ENCODE measurements at places on chromosomes 12 and 14.
A peak's percentile ranks its signal among the peaks of the same experiment; 100 is the strongest.

- no peak for DNase-seq
Observed at GRCh38 chr12:117352206-117352605, 9.2 kb downstream of the NOS1 start.

DNA sequence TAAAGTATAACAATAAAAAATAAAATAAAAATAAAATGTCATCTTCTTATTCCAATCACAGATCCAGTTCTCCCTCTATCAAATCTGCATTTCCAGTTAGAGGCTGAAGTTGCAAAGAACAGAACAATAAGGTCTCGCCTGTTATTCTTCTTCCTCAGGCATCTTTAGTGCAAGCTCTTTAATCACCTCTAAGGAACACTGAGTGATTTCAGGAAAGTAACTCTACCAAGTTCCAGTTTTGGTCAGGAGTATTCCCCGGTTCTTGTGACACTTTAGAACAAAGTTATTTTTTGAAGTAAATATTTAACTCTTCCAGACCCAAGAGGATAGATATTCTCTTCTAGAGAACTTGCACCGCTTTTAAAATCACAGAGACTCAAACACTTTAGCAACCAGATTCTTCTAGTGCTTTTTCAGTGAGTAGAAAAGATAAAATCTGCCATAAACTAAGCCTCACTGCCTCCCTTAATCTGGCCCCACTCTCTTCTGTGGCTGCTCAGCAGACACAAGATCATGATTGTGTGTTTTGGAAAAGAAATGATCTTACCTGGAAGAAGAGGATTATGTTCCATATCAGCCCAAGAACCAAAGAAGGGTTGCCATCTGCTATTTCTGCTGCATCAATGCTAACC lies 57.9 kb upstream of the DICER1 start:
- DNase-seq, result no peak

GRCh38 chr12:132276827-132277373 lies 52.5 kb downstream of the GALNT9 start:
- no peak for DNase-seq

GRCh38 chr12:105158876-105159275 lies 51.3 kb downstream of the WASHC4 start:
- DNase-seq, result no peak

GRCh38 chr14:104938436-104938835 lies 13.8 kb downstream of the PLD4 start:
- DNase-seq, result no peak

- no peak for DNase-seq
Observed at GRCh38 chr14:67393689-67394088, 18.3 kb downstream of the PLEK2 start.

GRCh38 chr12:11321980-11322379 lies 11.7 kb upstream of the PRB4 start:
- no peak for DNase-seq

- DNase-seq, result no peak
Observed at GRCh38 chr12:65756956-65757511, 67.2 kb upstream of the HMGA2 start.

DNA sequence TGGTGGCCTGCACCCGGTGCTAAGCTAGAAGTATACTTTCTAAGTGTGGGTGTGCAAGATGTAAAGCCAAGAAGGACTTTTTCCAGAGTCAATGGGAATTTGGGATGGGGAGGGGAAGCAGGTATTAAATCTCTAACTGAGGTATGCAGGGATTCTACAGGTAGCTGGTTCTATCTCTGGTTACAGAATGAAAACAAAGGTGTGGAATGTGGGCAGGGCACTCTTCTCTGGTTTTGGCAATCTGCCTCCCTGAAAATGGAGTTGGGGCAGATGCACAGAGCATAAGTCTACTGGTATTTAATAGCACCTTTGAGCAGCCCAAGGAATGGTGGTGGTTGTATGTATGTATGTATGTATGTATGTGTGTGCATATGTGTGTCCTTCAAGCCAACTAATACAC lies 66.7 kb upstream of the PPP1R12A start:
- no peak for DNase-seq

GRCh38 chr12:131340616-131341210 lies 370.2 kb upstream of the SFSWAP start:
- no peak for DNase-seq

DNA sequence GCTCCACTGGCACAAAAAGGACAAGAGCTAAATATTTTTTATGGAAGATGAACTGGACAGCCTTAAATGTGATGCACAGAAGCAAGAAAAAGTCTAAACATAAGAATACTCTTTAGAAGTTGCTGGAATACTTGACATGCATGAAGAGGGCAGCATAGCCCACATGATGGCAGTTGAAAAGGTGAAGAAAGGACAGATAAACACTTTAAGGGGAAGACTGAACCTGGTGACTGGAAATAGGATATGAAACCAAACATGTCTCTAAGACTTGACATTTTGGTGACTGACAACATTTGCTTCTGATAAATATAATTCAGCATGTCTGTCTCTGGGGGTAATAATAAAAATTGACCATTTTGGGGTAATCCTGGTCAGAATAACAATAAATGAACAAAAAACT lies 273.1 kb downstream of the CCDC91 start:
- DNase-seq, result no peak

GRCh38 chr12:119565404-119565803 lies 28.2 kb upstream of the TMEM233 start:
- DNase-seq, result no peak

DNA sequence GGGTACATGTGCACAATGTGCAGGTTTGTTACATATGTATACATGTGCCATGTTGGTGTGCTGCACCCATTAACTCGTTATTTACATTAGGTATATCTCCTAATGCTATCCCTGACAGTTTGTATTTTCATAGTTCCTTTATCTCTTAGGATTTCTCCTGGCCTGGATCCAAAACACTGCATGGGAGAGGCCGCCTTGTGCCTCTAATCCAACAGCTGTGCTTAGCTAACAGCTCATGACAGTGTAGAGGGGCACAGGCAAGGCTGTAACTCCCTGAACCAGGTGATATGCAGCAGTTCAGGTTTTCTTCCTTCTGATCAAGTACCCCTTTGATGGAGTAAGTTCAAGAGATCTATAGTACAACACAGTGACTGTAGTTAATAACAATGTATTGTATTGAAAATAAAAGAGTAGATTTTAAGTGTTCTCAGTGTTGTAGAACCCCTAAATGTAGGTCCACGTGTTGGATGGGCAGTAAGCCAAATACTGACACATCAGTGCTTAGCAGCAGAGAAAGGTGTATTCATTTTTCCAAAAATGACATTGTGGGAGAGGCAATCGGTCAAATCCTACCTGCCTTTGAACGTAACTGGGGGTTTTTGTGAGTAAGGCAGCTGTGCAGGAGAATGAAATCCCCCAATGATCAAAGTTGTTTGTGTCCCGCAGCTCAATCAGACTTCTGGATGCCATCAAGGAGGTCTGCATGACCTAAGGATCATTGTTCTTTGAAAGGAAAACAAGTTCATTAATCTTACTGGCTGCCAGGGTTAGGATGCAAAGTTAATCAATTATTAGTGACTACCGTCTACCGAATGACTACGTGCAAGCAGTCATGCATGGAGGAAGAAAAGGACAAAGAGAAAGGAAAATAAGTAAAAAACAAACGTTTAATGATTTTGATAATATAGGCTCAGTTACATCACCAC lies 89.3 kb upstream of the FGD4 start:
- no peak for DNase-seq

GRCh38 chr12:74535536-74535935 lies 2.1 kb upstream of the ATXN7L3B start:
- DNase-seq, result no peak

DNA sequence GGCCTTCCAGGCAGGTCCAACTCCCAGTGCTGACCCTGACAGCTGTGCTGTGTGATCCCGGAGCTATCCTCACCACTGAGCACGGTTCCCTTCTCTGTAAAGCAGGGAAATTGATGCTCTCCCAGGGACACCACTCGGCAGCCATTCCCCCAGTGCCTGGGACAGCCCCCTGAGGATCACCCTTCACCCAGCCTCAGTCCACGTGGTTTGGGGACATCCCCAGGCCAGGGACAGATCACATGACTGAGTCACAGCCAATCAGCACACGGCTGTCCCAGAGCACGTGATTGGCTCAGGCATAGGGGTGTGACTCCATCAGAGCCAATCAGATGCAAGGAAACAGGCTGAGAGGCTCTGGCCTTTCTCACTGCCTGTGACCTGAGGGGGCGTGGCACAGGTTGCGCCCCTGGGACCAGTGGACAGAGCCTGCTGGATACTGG lies 68.8 kb upstream of the SFSWAP start:
- DNase-seq, result no peak

DNA sequence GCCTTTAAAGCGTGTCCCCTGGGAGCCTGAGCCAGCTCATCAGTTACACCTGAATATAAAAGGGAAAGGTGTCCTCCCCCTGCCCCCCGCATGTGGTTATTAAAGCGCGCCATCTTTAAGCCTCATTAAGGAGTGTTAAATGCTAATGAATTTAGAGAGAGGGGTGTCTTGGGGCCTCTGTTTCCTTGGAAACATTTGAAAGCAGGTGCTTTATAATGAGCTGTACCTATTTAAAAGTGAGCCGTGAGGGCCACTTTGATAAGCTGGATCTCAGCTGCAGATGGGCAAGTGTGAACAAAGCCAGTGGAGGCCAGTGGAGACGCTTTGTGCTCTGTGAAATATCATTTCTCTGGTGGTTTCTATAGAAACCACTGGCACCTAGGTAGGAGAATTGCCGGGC lies 84.0 kb downstream of the BEGAIN start:
- DNase-seq, result no peak

GRCh38 chr12:75953312-75953906 lies 78.2 kb downstream of the PHLDA1 start:
- DNase-seq, result peak; percentile 10

GRCh38 chr12:5023842-5024241 lies 19.8 kb upstream of the KCNA5 start:
- DNase-seq, result no peak

DNA sequence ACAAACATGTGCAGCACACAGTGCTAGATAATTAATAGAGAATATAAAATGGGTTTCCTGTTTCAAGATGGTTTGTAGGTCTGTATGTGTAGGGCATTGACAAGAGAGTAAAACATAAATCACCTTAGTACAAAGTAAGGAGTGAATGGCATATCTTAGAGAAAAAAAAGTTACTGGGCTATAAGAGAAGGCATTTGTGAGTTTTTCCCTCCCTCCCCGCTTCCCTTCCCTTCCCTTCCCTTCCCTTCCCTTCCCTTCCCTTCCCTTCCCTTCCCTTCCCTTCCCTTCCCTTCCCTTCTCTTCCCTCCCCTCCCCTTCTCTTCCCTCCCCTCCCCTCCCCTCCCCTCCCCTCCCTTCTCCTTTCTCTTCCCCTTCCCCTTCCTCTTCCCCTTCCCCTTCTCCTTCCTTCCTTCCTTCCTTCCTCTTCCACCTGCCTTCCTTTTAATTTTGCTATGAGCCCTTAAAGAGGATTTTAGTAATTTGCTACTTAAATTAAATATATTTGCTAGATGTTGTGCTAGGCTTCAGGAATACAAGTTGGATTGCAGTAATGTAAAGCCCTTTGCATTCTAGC lies 57.1 kb downstream of the LRRK2 start:
- DNase-seq, result no peak

GRCh38 chr12:94712815-94713515 lies 62.6 kb upstream of the TMCC3 start:
- no peak for DNase-seq

- DNase-seq, result no peak
Observed at GRCh38 chr14:35341454-35341750, 49.2 kb downstream of the PSMA6 start.

DNA sequence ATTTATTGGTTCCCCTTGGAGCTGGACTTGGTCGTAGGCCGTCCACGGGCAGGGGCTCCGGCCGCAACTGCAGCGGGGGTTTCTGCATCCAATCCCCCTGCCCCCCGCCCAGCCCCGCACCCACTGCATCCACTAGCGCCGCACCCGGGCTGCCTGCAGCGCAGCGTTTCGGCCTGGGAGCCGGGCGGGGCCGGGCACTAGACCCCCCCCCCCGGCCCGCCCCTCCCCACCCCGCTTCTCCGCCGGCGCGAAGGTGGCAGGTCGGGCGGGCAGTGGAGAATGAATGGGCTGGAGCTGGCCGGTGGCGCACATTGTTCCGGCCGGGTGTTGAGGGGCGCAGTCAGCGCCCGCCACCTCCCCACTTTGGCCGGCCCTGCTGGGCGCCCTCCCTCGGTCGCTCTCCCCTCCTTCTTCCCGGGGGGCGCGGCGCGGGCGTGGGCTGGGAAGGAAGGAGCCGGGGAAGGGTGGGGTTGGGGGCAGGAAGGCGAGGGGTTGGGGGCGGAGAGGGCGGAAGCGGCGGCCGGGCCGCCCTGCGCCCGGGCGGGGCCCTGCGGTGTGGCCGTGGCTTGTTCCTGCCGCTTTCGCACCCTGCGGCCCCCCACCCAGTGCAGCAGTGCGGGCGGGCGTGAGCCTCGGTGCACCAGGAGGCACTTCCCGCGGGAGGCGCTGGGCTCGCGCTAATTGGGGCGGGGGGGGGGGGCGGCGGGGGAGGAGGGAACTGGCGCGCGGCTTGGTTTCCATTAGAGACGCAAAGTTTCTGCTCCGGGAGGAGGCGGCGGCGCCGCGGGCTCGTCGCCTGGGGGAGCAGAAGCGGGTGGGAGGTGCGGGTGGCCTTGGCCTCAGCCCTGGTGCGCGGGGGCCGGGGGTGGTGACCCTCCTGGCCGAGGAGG lies 841 bp downstream of the CALM1 start:
- DNase-seq, result peak; percentile 41

DNA sequence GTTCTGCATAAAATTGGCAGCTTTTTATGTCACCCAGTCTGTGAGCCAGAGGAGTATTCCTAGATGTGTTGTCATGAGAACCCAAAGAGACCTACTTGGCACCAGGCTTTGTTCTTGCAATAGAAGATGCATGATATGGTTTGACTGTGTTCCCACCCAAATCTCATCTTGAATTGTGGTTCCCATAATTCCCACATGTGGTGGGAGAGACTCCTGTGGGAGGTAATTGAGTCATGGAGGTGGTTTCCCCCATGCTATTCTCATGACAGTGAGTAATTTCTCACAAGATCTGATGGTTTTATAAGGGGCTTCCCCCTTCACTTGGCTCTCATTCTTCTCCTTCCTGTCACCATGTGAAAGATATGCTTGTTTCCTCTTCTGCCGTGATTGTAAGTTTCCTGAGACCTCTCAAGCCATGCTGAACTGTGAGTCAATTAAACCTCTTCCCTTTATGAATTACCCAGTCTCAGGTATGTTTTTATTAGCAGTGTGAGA lies 572.0 kb upstream of the ATP2B1 start:
- no peak for DNase-seq

GRCh38 chr14:68140076-68140741 lies 320.6 kb downstream of the RAD51B start:
- no peak for DNase-seq

- no peak for DNase-seq
Observed at GRCh38 chr14:63134801-63135200, 69.4 kb upstream of the RHOJ start.

DNA sequence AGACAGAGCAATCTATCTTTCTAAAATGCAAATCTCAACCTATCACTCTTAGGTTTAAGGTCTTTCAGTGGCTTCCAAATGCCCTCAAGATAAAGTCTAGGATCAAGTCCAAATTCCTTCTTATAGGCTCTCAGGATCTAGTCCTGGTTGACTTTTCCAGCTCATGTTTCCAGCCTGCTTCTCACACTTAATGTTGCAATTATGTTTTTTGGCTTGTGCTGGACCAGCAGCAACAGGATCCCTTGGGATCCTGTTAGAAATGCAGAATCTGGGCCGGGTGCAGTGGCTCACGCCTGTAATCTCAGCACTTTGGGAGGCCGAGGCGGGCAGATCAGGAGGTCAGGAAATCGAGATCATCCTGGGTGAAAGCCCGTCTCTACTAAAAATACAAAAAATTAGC lies 10.6 kb downstream of the GPR33 start:
- no peak for DNase-seq

All from hippocampal formation (tissue), 2 donors.